ENCODE measurements at places on chromosomes 13 and 19.

DNA sequence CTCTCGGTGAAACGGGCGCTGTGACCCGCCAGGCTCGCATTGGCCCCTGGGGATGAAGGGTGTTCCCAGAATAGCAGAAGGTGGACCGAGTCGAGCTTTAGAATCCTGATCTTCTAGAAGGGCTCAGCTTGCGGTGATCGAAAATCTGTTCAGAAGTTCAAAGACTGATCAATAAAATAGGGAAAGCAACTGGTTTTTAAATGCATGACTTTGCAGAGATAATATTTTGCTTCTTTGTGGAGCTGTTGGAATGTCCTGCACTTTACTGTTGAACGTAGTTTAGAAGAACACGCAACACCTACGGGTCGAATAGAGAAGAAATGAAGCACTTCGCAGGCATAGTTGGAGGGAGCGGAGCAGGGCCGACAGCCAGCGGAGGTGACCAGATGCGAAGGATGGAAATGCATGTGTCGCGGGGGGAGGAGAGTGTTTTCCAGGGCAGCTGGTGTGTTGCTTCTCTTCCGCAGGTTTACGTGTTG is 766 bp downstream of the CEBPG start:
- DNase-seq: no peak

DNA sequence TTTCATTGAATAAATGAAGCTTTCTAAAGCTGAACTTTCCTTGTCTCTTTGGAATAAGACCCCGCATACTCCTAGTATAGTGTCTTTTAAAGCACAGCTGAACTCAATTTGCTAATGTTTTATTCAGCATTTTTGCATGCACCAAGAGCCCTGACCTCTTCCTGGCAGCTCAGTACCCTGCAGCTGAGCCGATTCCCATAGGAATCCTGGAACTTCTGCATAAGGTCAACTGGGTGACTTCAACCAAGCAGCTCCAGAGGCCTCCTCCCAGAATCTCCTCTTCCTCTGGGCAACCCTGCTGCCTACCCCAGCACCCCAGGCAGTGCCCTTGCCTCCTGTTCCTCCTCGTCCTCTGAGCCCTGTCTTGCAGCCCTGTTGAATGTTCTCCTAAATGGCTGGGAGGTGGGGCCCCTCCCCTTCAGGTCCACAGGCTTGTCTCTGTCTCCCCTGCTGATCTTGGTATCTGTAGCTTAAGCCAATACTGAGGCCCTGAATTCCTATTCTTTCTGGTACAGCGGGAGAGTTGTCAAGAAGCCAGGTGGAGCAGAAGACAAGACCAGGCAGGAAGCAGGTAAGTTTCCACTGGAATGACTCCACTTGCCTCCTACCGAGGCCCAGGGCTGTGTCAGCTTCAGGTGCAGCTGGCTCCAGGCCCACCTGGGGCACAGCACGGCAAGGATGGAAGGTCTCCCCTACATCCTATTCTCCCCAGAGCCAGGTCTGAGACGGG is 23.6 kb upstream of the CCDC124 start:
- no peak for DNase-seq

GRCh38 chr19:52694921-52695320 is 39.9 kb downstream of the ZNF611 start:
- no peak for DNase-seq

DNA sequence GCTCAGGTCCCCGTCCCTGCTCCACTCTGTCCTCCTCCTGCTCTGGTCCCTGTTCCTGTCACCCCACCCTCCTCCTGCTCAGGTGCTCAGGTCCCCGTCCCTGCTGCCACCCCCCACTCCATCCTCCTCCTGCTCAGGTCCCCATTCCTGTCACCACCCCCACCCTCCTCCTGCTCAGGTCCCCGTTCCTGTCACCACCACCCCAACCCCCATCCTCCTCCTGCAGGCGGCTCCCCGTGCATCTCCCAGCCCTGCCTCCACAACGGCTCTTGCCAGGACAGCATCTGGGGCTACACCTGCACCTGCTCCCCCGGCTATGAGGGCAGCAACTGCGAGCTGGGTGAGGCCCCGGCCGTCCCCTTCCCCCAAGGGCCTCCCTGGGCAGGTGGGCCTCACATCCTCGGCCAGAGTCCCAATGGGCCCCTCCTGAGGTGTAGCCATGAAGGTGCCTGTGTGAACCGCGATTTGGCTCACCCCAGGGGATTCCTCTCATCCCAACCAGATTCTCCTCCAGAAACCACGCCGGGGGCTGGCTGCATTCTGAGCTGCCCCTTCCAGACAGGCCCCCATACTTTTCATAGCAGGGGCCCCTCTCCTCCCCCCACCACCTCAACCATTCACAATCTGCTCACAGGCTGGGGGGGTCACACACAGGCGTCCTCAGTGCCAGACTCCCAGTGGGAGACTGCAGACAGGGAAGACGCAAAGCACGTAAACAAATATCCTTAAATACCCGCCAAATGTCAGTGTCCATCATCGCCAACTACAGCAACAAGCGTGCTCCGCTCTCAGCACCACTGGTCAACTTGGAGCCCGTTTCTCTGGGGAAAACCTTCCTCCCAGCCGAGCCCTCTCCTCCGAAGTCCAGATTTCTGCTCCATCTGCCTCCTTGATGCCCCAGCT is 4.6 kb downstream of the PROZ start:
- DNase-seq: no peak

DNA sequence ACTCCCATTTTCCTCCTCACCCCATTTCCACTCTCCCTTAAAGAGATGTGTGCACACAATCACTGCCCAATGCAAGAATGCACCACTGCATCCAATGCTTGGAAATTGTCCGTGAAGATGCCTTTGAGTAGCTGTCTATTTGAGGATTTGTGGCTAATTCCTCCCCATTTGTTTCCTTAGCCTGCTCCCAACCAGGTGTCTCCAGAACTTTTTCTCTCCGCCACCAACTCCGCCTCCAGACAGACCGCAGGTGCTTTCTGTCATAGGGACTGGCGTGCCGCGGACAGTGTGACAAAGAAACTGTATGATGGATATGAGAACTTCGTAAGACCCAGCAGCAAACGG is 461 bp upstream of the TM9SF2 start:
- no peak for DNase-seq

DNA sequence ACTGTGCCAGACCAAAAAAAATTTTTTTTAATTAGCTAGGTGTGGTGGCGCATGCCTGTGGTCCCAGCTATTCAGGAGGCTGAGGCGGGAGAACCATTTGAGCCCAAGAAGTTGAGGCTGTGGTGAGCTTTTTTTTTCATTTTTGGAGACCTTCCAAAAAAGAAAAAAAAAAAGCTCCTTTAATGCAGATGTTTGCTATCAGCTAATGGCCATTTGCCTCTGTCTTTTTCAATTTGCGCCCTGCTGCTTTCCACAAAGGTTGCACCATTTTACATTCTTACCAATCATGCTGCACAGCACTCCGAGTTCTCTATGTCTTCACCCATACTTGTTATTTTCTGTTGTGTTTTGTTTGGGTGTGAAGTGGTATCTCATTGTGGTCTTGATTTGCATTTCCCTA is 15.6 kb upstream of the SMARCA4 start:
- DNase-seq: no peak

Data from stimulated activated CD4-positive, alpha-beta T cell treated with anti-CD3 and anti-CD28 coated beads, Interleukin-15, amount 100 ng/mL, for 1 hour (primary cell).